ENCODE measurements at places on chromosomes 1 and 21.

- no peak for DNase-seq
These were observed 1.4 kb downstream of the RNF11 start for GRCh38 chr1:51237351-51238033.

GRCh38 chr1:29893046-29893723 lies 656.9 kb downstream of the PTPRU start:
- DNase-seq: no peak

DNA sequence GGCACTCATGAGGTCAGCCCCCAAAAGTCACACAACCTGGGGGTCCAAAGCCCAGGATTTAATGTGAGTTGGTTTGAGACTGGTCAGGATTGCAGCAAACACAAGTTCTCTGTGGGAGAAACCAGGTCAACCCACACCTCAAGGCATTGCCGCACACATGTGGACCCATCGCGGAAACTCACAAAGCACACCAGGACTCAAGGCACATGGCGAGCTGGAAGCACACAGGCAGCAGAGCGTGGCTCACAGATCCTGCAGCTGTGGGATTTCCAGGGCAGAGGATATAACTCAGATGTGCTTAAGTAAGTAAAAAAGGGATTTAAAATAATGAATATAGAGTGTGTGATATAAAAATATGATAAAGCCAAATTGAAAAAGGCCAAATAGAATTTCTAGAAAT lies 51.6 kb upstream of the ADARB1 start:
- DNase-seq: no peak

- DNase-seq: no peak
These were observed 13.1 kb downstream of the FGGY start for GRCh38 chr1:59309795-59310548.

DNA sequence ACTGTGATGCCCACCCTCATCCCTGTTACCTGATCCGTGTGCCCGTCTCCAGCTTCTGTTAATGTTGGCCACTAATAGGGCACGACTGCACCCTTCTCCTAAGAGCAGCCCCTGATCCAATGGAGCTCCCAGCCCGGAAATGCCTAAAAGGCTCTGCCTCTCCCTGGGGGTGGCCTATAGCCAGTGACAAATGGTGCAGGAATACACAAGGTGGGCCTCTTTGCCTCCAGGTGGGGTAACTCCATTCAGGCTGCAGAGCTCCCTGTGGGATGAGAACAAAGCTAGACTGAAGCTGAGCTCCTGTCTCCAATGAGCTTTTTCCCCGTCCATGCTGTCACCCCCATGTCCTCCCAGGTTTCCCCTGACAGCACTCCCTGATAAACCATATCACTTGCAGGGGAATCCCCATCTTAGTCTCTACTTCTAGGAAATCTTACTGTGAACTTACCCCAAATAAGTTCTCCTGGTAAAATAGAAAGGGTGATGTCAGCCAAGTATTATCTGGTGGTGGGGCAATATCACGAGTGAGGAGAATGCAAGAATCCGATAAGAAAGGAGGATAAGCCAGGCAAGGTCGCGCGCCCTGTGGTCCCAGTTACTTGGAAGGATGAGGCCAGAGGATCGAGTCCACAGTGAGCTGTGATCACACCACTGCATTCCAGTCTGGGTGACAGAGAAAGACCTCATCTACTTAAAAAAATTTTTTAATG lies 18.6 kb downstream of the S100A7A start:
- DNase-seq: no peak

GRCh38 chr1:1360506-1361169 lies 2.3 kb upstream of the MXRA8 start:
- peak; percentile 54 for DNase-seq

DNA sequence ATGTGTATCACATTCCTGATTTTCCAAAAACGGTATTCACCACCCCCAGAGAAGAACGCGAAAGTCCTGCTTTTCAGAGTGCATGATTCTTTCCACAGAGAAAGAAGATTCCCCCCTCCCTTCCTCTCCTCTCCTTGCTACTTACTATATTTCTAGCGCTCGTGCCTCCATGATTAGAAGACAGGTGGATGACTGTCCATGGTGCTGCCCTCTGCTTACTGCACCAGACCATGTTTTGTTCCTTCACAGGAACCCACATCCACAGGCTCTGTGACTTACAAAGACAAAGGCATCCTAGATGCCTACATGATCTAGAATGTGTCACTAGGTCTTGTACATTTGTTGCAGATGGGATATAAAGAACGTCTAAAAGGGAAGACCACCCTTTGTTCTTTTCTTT lies 49.1 kb upstream of the ZNF648 start:
- DNase-seq: no peak

- no peak for DNase-seq
These were observed 91.4 kb downstream of the LYPLAL1 start for GRCh38 chr1:219265026-219265515.

DNA sequence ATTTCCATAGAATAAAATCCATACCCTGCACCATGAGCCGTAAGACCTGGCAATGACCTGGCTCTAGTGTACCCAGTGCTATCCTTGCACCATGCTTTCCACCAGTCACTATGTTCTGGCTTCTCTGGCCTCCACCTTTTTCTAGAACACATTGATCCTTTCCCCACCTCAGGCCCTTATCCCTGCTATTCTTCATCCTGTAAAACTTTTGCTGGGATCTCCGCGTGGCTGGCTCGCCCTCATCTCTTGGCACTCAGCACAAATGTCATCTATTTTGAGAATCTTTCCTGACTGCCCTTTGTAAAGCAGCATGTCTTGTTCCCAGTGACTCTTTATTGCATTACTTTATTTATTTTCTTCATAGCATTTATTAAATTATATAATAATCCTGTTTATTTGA lies 169.8 kb upstream of the B3GALT2 start:
- no peak for DNase-seq

DNA sequence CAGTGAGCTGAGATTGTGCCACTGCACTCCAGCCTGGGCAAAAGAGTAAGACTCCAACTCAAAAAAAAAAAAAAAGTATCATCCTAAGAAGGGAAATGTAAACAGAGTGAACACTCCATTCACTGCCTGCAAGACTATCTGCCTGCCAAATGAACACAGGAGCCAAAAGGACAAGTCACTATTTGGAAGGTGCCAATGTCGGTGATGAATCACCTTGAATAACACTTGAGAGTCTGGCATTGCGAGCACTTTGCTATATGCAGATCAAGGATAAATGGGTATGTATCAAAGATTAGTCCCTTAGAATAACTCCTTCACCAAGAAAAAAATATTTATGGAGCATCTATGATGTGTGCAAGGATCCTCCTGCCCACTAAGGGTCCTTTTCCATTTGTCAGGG lies 6.6 kb downstream of the UBR4 start:
- no peak for DNase-seq

- no peak for DNase-seq
These were observed 13.6 kb upstream of the C1QTNF12 start for GRCh38 chr1:1259951-1260600.

GRCh38 chr1:192959657-192960186 lies 99.4 kb downstream of the UCHL5 start:
- DNase-seq: no peak

DNA sequence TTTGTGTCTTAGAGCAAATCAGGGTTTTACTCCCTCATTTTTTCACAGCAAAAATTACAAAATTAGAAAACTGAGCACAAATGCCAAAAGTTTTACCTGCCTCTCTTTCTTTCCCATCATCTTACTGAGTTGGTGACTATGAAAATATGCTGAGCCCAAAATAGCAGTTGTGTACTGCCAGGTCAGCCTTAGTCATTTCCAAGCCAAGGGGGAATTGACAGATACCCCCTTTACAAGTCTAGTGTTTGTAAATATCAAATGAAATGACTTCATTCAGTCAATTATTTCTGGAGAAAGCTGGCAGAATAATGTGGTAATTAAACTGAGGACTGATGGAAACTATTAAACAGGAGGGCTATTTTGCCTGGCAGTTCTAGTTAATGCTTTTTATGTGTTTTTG lies 11.4 kb upstream of the GORAB start:
- DNase-seq: no peak

GRCh38 chr1:14875524-14876509 lies 277.3 kb downstream of the KAZN start:
- DNase-seq: no peak

All from colonic mucosa (tissue), 4 donors.